ENCODE measurements at places on chromosomes 4 and X. TPM values are rescaled to one million over a fixed set of nuclear protein-coding genes. Genes with fewer than 3 reads are reported as not detected.
A peak's percentile ranks its signal among the peaks of the same experiment; 100 is the strongest.

- no peak for DNase-seq
Observed at GRCh38 chrX:14504960-14505538, 24.3 kb upstream of the GLRA2 start.

DNA sequence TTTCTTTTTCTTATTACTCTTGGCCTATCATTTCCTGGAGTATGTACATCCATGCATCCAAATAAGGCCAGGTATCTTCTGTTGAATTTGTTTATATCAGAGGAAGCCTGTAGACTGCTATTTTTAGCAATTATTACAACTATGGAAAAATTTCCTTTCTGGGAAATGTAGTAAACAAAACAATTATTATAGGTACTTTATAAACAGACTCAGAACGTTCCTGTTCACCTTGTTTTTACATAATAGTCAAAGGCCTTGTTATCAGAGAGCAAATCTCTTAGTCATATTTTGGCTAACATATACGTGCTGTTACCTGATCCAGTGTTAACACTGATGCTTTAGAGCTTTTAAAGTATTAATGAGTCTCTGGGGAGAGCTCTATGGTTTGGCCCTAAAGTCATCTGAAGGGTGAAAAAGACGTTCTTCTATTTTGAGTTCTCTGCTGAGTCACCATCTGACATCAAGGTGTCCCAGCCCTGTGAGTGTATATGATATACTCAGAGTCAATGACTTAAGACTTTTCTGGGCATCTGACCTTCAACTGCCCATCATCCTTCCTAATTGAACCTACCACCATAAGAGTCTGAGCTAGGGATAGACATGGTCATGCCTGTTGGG is 7.3 kb downstream of the SPARCL1 start:
- DNase-seq = no peak

GRCh38 chr4:71553605-71554004 is 214.8 kb downstream of the SLC4A4 start:
- no peak for DNase-seq

DNA sequence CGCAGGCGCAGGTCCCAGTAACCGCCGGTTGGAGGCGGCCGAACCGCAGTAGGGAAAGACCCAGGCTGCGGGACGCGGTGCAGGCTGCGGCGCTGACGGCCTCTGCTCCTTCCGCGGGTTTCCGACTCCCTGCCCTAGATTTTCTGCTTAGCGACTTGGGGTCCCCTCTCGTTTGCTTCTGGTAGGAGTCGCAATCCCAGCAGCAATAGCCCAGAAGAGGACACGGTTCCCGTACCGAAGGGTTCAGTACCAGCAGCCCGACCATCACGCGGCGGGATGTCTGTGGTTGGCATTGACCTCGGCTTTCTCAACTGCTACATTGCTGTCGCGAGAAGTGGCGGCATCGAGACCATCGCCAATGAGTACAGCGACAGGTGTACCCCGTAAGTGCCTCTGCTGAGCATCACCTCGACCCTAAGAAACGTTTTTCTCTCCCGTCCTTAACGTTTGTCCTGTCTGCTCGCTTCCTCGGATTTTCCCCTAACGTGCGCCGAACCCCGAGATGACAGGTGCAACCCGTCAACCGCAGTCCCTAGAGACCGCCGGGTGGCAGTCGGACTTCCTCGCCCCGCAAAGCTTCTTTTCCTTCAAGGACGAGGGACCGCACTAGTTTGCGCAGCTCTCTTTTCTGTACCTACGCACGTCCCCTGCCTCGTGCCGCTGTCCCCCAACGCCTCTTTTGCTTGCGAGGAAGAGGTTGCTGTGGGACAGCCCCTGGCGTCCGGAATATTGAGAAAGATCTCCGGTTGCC is at the start of gene HSPA4L:
Gene HSPA4L, plus strand, starts transcription at position 48 of the 751 bp plus-strand sequence. Its CDS starts 229 bp downstream, at position 277.
- peak; percentile 55 for DNase-seq

DNA sequence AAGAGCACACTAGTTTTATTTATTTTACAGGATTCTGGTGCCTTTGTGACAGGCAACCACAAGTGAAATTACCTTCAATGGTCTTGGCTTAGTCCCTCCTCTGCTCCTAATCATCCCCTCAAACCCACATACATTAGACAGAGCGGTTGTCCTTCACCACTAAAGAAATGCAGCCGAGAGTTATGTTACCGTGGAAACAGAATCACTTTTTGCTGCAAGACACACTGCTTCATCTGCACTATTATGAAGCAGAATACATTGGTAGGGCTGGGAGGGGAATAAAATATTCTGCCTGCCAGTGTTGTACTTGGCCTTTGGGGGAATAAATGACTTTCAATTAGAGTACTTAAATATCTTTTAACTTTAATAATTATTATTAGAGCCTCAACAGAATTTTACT is 75.2 kb downstream of the ARHGEF38 start:
- DNase-seq = no peak

DNA sequence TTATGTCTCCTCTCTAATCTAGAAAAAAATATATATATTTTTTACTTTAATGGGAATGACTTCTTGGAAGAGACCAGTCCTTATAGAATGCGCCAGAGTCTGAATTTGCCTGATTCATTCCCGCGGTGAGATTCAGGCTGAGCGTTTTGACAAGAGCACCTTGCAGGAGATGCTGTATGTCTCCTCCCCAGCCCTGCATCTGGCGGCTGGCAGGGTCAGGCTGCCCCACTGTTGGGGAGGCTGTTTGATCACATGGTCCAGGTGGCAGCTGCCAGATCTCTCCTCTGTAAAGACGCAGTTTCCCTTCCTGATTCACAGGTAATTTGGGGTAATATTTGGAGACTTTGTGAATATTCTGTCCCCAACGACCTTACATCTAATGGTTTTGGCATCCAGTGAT is 9.7 kb downstream of the PDZD4 start:
- no peak for DNase-seq

- no peak for DNase-seq
Observed at GRCh38 chr4:147955827-147956558, 224.1 kb downstream of the ARHGAP10 start.

GRCh38 chr4:17687237-17687857 is 72.9 kb downstream of the MED28 start:
- no peak for DNase-seq

GRCh38 chr4:83146841-83147240 is 32.3 kb upstream of the PLAC8 start:
- no peak for DNase-seq

DNA sequence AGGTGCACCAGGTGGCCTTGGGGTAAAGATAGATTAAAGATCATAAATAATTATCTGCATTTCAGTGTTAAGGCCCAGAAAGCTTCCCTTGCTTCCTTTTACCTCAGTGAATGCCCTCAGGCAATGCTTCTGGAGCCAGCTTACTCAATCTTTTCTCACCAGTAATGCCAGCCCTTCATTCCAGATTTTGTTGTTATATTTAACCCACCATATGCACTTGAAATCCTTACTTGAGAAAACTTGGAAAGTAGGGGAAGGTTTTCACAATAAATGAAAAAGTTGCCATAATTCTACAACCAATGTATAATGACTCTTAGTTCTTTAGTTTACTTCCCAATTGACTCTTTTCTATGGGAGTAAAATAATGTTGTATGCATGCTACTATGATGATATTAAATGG is 17.1 kb upstream of the PBDC1 start:
- no peak for DNase-seq

DNA sequence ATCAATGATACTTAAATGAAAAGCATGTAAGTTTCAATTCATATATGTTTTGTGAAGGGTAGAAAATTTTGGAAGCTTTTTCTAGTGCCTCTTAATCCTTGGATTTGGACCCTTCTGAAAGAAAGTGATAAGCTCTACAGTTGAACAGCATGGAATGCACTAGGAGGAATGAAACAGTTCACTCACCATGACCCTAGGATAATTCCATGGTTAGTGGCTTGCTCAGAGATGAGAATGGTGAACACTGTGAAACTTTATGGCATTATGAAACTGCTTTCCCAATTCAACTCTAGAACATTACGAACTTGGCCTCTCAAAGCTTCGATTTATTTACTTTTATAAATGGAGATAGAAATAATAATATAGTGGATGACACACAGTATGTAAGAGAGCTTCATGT is 88.9 kb upstream of the FAT4 start:
- no peak for DNase-seq

GRCh38 chrX:20320461-20321159 is 53.9 kb upstream of the RPS6KA3 start:
- DNase-seq = no peak

The CDS1 gene
- total RNA-seq = 43.2 TPM

The NALF2 gene
- total RNA-seq = 0.40 TPM

The ERAS gene
- total RNA-seq = not detected

The DIAPH2 gene
- total RNA-seq = 38.3 TPM

The USP17L11 gene
- not detected for total RNA-seq

The STATH gene
- total RNA-seq = not detected

The MSL3 gene
- total RNA-seq = 32.9 TPM

The STARD8 gene
- 4.5 TPM for total RNA-seq
